ENCODE measurements at places on chromosomes 1 and 21.
A peak's percentile ranks its signal among the peaks of the same experiment; 100 is the strongest.

- DNase-seq, result no peak
Observed at GRCh38 chr1:190001187-190001586, 476.5 kb downstream of the BRINP3 start.

- no peak for DNase-seq
Observed at GRCh38 chr21:21929789-21930188, 931.6 kb downstream of the NCAM2 start.

GRCh38 chr1:230839173-230839572 is 29.1 kb downstream of the C1orf198 start:
- DNase-seq, result no peak

- no peak for DNase-seq
Observed at GRCh38 chr1:215475796-215476481, 91.2 kb upstream of the KCTD3 start.

DNA sequence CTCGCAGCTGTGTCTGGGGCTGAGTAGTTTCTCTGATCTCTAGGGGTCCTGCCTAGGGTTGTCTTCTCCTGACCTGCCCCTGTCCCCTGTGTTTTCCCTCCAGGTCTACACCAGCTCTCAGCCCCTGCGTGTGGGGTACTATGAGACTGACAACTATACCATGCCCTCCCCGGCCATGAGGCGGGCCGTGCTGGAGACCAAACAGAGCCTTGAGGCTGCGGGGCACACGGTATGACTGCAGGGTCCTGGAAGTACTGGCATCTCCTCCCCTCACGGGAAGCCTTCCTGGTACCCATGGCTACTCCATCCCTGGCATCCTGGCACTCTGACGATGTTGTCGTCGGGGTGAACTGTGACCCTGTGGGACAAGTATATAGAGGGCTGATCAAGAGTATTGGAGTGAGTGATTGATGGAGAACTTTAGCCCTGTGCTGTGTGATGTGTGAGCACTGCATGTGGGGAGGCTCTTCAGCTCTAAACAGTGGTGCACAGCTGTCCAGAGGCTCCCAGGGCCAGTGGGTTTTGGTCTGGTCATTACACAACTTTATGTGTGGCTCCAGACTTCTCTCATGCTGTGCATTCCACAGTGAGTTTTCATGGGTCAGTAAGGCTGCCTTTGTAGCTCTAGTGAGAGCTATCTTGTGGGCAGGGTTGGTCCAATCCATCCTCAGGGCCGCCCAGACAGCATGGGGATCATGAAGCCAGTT is 14.4 kb downstream of the FAAH start:
- no peak for DNase-seq

DNA sequence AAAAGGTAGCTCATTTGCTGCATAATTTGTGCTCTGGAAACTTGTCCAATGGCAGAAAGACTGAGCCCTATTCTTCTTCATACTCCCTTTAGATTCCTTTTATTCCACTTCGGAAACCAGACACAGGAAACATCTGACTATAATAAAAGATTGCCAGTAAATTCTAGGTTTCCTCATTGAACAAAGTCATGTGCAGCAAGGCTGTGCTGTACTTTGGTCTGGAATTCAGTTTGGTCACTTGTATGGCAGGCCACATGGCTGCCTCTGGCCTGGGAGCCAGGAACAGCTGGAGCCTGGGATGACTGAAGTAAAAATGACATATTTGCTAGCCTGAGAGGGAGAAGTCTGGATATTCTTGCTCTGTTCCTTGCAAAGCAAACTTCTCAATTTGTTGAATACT is 79.6 kb downstream of the ST3GAL3 start:
- DNase-seq, result no peak

GRCh38 chr1:236685917-236686814 is at the start of gene ACTN2:
TSS of gene ACTN2 (plus strand) at chr1:236686499. CDS start at chr1:236686674, 175 bp downstream.
- DNase-seq, result peak; percentile 13

DNA sequence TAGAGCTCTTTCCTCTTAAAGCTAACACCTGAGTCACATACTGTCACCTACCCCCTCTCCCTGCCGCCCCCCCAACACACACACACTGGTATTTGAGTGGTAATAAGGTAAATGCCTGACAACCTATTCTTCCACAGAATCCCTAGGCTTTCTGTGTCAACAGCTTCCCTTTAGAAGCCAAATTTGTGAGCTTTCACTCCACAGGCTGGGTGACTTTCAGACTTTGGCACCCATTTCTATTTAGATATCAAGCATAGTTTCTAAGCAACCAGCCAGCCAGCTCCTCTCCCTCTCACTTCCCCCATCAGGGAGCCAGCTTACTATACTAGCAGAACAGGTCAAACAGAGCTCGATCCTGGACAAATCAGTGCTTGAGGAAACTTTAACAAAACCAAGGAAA is 3.2 kb upstream of the C1orf74 start:
- DNase-seq, result no peak
